H1 (cell line): ENCODE measurements at places on chromosomes 7 and 10.

GRCh38 chr10:24561453-24561852 lies 162.2 kb downstream of the ARHGAP21 start:
- DNase-seq, result no peak

DNA sequence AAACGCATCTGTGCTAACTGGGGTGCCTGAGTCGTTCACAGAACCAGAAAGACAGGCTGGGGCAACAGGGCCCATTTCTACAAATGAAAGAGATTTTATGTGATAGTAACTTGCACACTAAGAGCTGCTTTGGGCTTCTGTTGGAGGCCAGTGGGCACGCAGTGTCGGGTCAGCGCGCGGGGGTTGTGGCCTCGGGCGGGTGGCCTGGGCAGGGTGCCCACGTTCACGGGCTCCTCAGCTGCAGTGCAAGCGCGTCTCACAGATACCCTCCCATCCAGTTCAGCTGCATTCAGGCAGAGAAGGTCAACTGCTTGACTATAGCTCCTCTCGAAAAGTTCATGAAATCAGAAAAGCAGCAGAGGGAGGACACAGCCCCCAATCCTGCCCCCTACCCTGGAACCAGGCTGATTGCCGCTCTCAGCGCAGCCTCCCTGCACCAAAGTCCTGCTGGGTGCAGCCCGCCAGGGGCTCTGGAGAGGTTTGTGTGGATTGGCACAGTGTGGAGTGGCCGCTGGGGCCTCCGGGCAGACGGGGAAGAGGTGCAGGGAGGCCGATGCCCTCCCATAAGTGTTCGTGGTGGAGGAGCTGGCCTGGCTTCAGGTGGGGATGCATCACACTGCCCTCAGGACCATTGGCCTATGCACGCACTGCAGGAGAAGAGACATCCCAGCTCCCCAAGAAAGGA lies 582.8 kb downstream of the TCERG1L start:
- DNase-seq, result no peak

DNA sequence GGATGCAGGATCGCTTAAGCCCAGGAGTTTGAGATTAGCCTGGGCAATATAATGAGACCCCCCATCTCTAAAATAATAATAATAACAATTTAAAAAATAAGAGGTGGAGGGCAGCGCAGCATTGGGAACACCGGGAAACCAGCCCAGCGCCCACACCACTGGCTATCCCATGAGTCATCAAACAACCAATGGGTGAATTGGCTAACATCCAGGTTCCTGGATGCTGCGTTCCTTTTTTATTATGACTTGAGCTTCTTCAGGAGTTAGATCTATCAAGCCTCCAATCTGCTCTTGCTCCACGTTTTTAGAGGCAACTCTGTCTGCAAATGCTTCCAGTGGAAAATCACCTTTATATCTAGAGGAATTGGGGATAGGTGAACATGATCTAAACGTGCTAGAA lies 10.0 kb upstream of the LRRC4 start:
- no peak for DNase-seq

DNA sequence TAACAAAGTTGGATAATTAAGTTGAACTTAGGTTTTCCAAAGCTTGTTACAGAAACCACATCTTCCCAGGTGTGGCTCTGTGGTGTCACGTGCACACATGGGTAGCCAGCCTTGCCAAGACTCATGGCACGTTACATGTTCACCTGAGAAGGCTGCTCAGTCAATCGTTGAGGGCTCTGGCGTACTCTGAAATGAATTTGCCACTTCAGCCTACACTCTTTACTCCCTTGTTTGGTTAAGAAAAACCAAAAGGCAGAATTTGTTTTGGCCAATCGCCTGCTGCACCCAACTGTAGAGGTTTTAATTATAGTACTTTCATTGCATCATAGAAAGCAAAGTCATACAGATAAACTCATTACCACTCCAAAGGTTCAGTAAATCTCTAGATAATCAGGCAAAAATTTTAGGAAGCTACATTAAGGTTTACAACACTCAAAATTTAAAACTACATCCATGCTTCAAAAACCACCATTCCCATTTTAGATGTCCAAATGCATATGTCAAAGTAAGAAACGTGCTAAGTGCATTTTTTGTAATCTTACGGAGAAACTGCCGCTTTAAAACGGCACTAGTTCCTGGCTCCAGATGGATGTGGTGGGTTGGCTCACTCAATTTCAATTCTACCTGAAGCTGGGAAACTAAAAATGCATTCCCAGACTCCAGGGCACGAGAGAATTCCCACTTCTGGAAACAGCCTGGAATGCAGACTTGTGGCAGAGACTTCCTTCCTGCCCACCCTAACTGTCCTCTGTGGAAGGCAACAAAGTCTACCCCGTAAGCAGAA lies 88.4 kb downstream of the DIP2C start:
- DNase-seq, result no peak
